Inflammatory macrophage treated with lipopolysaccharide for 1 hour (primary cell): ENCODE measurements at places on chromosomes 3 and 15.

DNA sequence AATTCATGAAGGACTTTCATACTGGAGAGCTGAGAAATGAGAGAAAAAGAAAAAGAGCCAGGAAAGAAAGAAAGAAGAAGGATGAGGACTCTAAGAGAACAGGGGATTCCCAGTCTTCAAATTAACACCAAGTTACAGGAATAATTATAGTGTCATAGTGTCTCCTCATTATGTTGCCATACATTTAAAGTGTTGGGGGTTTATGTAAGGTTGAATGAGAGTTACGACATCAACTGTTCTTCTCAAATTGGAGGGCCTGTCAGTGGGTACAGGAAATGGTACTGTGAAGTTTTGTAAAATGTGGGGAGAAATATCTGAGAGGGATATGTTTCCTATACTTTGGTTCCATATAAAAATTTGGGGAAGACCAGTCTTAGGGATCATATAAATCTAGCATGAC is 12.3 kb upstream of the CD200 start:
- DNase-seq, result peak; percentile 23

DNA sequence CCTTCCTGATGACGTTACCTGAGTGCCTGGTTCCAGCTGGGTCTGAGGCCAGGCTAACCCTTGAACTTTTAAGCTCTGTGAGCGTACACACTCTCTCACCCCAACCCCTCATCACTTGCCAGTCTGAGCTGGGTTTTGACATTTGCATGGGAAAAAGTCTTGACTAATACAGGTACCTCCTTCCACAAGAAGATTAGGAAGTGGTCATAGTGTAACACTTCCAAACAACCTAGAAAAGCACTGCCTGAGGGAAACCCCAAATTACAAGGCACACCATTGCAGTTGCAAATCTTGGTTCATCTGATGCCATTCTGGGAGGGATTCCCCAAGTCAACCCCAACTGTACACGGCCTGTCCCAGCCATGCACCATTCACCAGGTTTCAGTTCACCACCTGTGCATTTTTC is 499.8 kb downstream of the FOXP1 start:
- DNase-seq, result peak; percentile 68

- DNase-seq, result no peak
Observed at GRCh38 chr3:45215466-45215865, 10.6 kb downstream of the TMEM158 start.

DNA sequence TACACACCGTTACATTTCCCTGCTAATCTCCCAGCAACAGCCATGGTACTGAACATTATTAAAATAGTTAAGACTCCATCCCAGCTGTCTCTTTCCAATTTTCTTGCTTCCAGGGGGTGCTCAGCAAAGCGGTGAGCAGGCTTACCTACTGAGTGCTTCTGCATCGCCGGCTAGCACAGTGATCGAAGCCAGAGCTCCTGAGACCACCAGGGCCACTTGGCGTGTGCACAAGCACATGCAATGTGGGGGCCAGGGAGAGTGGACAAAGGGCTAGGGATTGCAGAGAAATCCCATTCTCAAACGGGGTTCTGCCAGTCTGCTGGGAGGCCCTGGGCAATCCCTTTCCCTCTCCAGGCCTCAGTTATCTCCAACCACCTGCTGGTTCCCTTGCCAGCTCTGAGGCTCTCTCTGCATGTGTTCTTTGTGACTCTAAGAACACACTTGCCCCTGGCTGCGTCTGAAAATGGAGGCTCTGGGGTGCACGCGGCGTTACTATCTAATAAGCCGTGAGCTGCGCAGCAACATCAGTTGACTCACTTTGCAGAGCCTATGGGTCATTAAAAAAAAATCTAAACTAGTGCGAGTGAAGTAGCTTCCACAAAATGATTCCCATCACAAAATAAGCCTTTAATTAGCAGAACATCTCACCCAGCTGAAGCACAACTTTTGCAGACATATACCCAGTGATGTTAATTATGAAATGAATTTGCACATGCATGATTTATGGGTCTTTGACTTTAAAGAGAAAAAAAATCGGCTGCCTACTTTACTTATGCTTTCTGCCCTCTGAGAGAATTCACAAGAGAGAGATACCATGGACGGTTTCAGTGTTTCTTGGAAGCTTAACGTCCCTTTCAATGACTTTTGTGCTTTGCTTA is 271.5 kb downstream of the TLE3 start:
- DNase-seq, result no peak

GRCh38 chr15:44317423-44318058 is 29.0 kb downstream of the GOLM2 start:
- peak; percentile 40 for DNase-seq

- peak; percentile 17 for DNase-seq
Observed at GRCh38 chr15:38128921-38129320, 123.7 kb upstream of the SPRED1 start.

- no peak for DNase-seq
Observed at GRCh38 chr3:123725652-123726400, 141.0 kb upstream of the HACD2 start.

- DNase-seq, result no peak
Observed at GRCh38 chr3:49098429-49098828, 4.6 kb upstream of the QRICH1 start.

- no peak for DNase-seq
Observed at GRCh38 chr3:132979606-132980005, 58.6 kb upstream of the TMEM108 start.

- DNase-seq, result peak; percentile 39
Observed at GRCh38 chr3:107753494-107753893, 230.7 kb downstream of the BBX start.

DNA sequence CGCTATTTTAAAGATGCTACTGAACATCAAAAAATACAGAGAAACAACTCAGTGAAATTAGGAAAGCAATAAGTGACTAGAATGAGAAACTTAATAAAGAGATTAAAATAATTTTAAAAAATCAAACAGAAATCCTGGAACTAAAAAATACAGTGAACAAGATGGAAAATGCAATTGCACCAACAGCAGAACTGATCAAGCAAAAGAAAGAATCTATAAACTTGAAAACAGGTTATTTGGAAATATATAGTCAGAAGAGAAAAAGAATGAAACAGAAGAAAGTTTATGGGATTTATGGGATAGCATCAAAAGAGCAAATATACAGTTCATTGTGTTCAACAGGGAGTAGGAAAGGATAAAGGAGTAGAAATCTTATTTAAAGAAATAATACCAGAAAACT is 53.3 kb downstream of the MEX3B start:
- no peak for DNase-seq

- no peak for DNase-seq
Observed at GRCh38 chr15:94700211-94700610, 468.9 kb downstream of the MCTP2 start.

DNA sequence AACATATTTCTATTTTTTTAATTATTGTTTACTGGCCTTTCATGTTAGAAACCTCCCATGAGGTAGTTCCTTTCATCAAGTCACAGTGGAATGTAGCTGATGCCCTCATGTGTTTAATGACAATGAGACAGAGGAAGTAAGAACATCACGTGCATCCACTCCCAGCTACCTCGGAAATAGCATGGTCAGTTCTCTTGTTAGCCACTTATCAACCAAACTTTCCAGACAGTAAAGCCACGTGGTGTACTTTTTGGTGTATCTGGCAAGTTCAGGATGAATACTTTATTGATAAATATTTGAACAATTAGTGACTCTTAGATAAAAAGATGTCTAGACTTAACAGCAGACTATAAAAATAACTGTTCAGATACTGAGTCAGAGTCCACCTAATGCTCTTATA is 781.7 kb downstream of the MECOM start:
- no peak for DNase-seq

DNA sequence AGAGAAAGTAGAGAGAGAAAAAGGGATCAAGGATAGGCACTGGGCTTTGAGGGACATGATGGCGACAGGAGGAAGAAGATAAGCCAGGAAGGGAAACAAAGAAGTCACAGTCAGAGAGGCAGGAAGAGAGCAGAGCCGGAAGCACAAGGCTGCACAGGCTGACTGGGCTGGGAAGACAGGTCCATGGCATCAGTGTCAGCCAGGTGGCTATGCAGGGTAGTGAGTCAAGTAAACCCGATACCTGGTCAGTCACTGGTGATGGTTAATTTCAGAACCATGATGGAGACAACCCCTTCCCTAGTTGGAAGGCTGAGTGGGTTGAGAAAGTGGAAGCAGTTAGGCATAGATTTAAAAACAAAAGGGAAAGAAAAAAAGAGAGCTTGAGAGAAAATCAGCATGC is 203.8 kb downstream of the EPHB1 start:
- DNase-seq, result no peak

GRCh38 chr3:11580645-11581044 is 63.1 kb downstream of the VGLL4 start:
- no peak for DNase-seq

DNA sequence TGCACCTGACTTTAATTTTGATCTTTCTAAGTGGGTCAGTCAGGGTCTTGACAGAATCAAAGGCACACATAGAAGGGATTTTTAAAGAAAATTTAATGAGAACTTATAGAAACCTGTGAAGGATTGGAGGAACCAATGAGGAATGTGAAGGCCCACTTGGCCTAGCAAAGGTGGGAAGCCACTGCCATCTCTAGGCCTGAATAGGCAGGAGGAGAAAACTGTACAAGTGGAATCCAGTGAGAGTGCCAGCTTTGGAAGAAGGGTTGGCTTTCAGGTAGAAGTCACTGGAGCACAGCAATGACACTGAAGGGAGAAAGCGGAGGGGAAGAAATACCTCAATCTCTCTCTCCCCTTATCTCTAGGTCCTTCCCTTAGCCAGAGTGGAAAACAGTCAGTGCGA is 380.7 kb upstream of the KCNMB2 start:
- DNase-seq, result no peak

GRCh38 chr3:31502803-31503221 is 29.9 kb upstream of the STT3B start:
- DNase-seq, result no peak

DNA sequence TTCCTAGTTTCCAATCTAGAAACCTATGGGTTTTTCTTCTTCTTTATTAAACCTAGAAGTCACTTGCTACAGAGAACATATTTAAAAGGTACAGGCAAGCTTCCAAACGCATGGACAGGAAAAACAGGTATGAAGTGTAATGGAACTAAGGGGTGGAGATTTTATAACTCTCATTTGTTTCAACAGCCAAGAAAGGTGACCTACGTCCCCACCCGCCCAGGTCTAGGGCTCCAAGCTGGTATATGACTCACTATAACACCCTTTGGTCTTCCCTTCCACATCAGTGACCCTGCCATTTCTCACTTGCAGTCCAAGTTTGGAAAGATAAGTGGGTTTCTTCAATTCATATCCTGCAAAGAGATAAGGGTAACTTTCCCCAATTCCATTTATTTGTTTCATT is 6.0 kb upstream of the LIPH start:
- DNase-seq, result no peak

DNA sequence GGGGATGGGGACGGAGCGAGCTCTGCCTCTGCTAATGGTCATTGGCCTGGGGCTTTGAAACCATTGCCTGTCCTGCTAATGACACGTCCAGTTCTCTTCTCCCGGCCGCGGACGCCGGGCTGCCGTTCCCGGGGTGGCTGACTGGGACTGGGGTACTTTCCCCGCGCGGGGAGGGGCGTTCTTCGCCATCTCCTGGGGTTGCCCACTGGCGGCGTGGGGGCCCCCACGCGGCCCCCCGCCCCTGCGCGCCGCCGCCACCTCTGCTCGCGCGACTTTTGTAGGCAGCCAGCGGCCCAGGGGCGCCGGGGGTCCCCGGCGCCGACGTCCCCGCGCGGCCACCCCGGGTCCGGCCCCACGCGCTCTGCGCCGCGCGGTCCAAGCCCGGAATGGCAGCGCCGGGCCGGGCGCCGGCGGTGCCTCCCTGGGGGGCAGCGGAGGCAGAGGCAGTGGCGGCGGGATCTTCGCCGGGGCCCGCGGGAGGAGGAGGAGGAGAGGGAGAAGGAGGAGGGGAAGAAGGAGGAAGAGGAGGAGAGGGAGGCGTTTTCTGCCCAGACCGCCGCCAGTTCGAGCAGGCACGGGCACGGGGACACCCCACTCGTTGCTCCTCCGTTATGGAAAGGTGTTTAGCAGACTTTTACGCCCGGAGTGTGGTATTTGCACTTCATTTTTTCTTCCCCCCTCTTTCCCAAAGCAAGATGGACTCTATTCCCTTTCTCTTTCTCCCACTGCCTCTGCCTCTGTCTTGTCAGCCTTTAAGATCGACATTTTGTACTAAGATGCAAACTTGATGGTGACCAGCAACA is 2.3 kb downstream of the BBX start:
- no peak for DNase-seq
